ENCODE measurements at places on chromosomes 2 and 18.

GRCh38 chr2:187424146-187424545 is 23.9 kb downstream of the CALCRL start:
- DNase-seq = no peak

DNA sequence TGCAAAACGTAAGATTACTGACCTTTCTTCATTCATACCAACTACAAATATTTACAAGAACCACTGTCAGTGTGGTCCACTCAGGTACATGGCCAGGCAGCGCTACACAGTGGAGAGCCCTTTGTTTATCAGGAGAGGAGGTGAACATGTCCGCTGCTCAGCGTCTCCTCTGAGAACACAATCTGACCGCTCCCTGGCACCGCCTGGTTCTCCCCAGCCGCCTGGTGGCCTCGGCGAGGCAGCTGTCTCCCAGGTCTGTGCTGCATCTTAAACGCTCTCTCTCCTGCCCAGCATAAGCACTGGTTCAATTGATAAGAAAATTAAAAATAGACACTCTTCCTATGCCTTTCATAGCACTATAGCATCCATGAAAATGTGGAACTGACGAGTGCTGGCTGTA is 146.8 kb upstream of the PXDN start:
- DNase-seq = no peak

- DNase-seq = no peak
Measured at GRCh38 chr2:120750488-120751210, 15.0 kb downstream of the GLI2 start.

DNA sequence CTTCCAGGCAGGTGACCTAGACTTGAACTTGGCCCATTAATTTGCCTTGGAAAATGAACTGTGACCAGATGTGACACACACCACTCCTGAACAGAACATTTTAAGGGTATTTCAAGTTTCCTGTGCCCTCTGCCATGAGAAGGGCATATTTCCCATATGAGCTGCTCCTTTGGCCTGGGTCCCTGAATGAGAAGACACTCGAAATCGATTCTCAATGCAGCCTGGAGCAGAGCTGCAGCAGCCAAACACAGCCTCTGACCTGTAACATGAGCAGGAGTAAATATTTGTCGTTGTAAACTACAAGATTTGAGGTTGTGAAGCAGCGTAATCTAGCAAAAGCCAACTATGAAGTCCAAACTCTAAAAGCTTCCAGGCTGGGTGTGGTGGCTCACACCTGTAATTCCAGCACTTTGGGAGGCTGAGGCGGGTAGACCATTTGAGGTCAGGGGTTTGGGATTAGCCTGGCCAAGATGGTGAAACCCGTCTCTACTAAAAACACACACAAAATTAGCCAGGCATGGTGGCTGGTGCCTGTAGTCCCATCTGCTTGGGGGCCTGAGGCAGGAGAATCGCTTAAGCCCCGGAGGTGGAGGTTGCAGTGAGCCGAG is 30.1 kb upstream of the SOS1 start:
- no peak for DNase-seq

- DNase-seq = no peak
Measured at GRCh38 chr2:106296182-106296815, 102.2 kb upstream of the UXS1 start.

DNA sequence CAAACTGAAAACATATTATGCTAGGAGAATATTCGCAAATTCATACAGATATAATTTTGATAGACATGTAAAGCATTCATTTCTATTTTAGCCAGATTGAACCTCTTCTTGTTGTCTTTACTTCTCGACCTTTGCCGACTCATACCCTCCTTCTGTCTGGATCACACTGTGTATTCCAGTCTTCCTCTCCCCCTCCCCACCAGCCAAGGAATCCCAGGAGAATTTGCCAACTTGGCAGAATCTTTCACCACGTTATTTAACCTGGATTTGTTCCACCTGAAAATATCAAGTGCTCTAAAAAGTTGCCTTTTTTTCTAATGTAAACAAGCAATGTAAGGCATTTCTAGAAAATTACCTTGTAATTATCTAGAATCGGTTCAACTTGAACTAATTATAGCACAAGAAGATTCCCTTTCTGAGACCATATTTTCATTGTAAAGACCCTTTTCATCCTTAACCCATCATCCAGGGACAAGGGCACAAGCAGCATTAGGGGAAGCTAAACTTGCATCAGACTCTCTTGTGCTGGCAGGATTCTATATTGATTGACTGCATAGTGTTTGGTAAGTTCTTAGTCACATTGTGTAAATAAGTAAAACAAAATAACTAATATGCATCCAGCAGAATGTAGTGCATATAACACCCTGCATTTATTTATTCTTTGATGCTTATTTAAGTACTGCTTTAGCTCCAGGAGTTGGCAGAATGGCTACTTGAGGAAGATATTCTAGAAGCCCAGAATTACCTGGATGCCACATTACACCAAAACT is 1328.7 kb upstream of the NXPH2 start:
- DNase-seq = no peak

- no peak for DNase-seq
Measured at GRCh38 chr18:61651880-61652268, 240.9 kb downstream of the RNF152 start.

- DNase-seq = no peak
Measured at GRCh38 chr18:68478246-68478645, 236.7 kb downstream of the TMX3 start.

DNA sequence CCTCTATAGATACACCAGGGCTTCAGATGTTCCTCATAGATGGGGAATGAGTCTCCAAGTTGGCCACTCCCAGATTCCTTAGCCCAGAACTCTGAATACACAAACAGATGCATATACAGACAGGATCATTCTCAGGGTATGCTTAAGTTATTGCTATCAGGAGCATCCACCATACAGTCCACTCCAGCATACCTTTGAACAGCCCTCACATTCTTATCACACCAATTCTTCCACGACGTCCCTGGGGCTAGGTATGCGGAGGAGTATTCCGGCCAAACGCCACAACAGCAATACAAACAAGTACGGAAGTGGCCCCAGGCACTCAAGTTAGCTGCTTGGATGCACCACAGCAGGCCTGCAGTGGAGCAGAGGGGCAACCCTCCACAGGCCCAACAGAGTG is 312.5 kb upstream of the CHAC2 start:
- DNase-seq = no peak

DNA sequence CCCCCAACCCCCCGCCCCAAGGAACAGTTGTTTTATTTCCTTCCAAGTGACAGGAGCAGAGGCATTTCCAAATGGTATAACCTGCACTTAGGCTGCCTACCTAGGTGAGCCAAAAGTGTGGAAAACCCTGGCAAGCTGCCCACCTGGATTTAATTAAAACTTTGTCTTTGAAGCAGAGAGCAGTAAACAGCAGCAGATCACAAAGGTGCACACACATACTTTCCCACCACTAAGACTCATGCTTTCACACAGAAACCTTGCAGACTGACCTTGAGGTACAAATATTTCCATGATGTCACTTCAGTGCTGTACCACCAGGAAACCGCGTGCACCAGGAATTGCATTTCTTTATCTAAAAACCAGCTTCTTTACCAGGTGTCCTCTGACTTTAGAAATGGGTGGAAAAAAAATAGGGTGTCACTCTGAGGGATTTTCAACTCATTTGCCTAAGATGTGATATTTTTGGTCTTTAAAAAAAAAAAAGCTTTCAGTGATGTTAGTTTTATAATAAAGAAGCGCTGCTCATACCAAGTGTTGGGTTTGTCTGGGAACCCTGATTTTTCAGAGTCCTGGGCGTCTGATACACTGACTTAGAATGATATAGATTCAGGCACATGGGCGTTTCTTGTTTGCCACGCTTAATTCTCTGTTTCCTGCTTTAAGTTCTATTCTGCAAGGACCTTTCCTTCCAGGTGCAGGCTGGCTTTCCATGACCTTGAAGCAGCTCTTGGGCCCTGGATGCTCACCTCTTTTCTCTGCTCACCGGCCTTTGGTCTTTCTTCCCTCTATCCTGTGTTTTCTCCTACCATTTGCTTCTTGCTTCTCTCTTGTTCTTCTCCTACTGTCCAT is 70.7 kb upstream of the BCL2L11 start:
- DNase-seq = peak; percentile 42

GRCh38 chr18:79613186-79613931 is 66.2 kb upstream of the CTDP1 start:
- DNase-seq = no peak

GRCh38 chr2:216031960-216032689 is 18.8 kb upstream of the MREG start:
- no peak for DNase-seq

DNA sequence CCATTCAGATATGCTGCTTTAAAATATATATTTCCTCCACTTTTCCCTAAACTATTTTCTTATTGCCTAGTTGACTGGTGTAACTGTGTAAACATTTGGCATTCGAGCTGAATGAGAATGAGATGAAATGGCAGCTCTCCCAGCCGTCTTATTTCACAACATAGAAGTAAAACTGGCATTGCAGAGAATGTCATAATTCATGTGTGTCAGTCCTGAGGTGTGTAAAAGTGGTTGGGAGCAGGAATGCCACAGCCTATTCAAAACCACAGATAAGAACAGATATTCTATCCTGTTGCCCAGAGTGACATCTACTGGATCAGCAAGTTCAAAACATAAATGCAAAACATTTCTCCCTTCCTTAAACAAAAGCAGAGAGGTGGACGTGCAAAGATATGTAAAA is 565.5 kb upstream of the CHAC2 start:
- DNase-seq = no peak

- no peak for DNase-seq
Measured at GRCh38 chr2:128710242-128710641, 391.6 kb upstream of the HS6ST1 start.

DNA sequence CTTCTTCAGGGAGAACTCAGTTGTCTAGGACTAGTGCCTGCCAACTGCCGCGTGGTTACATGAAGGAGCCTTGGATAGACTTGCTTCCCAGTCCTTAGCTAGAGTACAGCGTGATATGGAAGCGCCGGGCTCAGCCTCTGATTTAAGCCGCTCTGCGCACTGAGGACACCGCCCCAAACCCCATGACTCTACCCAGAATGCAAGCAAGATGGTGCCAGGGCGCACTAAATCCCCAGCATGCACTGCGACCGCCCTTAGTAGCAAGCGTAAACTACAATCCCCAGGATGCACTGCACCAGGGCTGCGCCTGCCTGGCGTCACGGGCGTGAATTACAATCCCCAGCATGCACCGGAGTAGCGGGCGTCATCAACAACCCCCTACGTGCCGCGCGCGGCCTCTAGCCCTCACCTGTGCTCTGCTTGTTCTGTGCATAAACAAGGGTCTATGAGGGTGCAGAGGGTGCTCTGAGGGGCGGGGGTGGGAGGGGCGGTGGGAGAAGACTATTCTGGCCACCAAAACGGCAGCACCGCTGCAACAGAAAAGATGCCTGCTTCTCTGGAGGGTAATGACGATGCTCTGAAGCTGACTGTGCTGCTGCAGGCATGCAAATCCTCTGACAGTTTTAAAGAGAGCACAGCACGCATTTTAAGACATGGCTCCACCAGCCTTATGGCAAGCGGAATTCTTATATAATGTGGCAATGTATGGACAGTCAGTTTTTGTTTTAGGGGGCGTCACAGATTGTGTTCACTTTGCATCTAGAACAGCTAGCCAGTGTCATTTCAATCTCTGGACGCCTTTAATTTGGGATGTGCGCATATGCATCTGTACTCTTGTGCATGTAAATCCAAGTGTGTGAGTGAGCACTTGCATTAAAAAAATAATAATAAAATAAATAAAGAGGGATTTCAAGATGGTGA is 282.5 kb upstream of the MYT1L start:
- no peak for DNase-seq

DNA sequence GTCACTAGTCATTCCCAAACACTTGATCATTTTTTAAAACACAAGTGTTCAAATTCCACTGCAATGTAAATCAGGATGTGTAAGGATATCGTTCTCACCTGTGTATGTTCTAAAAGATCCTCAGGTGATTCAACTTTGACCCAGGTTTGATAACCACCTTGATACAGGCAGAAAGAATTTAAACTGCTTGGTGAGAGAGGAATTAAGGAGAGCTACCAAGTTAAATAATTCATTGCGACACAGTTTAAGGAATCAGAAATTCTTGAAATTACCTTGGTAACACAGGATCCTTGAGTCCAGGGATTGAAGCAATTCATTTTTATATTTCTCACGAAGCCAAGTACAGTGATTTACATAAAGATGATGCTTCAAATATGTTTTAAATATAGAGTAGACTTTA is 80.7 kb upstream of the EHBP1 start:
- DNase-seq = no peak

DNA sequence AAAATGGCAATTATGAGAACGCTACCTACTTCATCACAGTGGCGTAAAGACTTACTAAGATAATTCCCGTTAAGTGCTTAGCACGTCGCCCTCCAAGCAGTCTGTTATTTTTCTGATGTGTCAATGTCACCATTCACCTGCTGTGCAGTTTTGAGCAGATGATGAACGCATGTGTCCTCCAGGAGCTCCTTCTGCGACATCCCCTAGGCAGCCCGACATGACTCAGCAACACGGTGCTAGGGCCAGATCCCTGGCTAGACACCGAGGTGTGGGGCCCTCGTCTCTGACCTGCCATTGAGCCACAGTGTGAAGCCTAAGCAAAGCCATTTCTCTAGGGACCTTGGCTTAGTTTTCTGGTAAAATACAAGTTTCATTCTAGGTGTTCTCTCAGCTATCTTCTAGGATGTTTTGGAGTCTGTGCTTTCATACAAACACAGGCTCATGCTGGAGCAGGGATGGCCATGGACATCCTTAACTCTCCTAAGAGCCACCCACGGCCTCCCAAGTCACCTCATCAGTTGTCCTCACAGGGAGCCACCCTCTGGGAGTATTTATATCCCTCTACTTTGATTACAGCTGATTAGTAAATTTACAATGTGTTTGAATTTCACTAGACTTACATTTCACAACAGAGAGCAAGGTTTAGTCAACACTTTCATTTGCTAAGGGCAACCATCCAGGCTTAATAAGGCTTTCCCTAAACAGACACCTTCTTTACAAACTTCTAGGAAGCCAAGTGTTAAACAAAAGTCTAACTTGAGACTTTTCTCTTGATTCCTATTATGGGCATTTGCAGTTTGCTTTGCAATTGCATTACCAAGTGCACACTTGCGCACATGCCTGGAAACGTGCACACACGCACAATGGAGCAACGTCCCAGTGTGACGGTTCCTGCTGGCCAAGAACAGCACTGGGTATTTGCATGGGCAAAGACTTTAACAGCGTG is 376.8 kb upstream of the ID2 start:
- DNase-seq = no peak

GRCh38 chr2:197259470-197259999 is 51.0 kb downstream of the ANKRD44 start:
- DNase-seq = no peak

GRCh38 chr2:223607476-223607875 is 5.3 kb upstream of the SCG2 start:
- DNase-seq = no peak
